T-helper 22 cell (primary cell): ENCODE measurements at places on chromosomes 1 and 21.

DNA sequence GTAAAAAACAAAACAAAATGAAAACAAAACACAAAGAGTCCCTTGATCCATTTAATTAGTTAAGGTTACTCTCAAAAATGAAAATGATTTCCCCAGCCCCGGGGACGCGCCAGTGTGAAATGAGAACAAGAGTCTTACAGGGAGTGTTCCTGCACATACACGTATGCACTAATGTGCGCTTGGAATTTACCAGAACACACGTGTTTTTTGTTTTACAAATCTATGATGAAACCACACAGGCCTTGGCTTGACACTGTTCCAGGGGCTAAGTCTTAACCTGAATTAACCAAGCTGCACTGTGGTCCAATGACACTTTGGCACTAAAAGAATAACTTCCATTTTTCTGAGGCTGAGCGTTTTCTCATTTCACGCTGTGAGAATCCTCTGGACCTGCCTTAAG, 63.7 kb downstream of the SLC45A1 start:
- DNase-seq: no peak

DNA sequence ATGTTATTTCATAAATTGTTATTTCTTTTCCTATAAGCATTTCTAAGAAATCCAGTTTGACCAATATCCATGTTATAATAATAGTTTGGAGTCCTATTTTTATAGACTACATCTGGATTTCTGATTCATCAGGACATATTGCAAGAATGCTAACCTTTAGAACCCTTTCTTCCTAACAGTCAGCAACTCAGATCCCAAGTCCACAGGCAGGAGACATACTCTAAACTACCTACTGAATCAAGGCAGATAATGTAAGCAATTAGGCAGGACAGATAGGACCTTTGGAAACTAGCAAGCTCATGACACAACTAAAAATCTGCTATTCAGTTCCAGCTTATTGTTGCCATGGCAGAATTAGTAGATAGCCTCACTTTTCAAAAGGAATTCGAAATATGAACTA, 104.1 kb downstream of the DENND1B start:
- DNase-seq: no peak

DNA sequence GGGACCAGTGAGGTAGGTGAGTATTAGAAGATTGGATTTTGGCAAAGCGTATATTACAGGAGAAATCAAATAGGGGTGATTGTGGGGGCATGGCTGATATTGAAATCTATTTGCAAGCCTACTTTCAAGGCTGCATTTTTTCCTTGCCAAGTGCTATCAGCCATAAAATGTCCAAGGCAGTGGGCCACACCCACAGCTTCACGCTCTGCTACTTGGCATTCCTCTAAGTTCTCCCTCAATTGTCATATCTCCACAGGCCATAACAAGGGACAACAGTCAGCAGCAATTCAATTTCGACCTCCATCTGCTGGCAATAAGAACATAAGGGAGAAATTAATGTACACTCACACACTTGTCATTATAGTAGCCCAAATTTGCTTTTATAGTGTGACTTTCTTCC, 667.1 kb upstream of the PKN2 start:
- no peak for DNase-seq

DNA sequence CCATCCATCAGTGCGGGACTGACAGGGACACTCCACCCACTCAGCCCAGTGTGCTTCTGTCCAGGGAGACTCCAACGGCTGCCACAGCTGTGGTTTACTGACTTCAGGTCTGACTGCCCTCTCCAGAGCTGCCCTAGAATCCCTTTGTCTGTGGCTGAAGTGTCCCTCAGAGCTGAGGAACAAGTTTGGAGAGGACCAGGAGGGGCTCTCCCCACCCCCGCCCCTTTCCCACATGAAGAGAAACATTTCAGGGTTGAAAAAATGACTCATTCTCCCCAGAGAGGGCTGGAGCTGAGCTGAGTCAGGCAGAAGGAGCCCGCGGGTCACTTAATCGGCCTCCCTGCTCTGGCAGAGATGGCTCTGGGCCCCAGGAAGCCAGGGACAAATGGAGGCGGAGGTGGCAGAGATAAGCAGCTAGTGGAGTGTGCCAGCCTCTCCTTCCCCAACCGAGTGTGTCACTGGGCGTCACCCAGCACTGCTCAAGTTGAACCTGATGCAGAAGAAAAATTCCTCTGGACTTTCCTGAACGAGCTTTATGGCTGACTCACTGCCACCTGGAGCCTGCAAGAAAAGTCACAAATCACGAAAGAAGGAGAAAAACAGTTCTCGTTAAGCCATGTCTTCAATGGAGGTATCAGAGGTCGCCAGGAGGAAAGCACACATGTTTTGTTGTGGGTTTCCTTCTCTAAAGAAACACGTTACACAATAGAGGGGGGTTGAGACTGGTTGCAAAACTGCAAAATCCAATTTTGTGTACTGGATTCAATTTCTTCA, 34.3 kb upstream of the ECE1 start:
- DNase-seq: peak; percentile 57

GRCh38 chr1:112982853-112983536, 27.0 kb upstream of the SLC16A1 start:
- no peak for DNase-seq

DNA sequence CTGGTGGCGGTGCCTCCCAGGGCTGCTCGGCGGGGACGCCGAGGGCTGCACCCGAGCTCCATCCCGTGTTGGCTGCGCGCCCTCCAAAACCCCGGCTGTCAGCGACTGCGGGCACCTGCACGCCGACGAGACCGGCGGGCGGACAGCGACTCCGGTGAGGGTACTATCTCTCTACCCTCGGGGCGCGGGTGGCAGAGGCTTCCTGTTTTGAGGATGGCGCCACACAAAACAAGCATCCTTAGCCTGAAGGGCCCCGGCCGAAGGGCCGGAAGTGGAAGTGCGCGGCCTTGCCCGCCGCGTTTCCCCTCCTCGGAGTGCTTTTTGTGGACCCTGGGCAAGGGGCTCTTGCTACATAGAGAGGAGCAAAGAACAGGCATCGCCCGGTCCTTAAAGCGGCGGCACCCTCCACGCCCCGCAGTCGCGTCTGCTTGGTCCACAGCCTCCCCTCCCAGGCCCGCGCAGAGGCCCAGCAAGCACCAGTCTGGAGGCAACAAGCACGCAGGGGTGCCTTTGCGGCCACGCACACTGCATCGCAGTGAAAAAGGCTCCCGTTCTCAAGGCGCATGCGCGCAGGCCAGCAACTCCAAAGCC, 561 bp upstream of the COQ8A start:
- peak; percentile 56 for DNase-seq

DNA sequence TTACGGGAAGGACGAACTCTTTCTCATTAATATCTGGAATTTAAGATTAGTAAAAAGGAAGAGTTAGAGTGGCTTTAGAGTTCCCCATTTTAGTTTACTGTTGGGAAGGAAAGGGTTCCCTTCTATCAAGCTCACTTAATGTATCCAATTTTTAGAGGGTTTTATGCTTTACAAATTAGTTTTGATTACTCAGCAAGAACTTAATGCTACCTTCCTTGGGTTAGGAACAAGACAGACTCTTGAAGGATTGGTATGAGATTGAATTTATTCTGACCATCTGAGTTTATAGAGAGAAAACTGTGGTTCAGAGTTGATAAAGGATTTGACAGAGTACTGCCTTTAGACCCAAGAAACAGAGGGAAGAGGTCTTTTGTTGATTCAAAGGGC, 29.5 kb upstream of the RGS4 start:
- no peak for DNase-seq

DNA sequence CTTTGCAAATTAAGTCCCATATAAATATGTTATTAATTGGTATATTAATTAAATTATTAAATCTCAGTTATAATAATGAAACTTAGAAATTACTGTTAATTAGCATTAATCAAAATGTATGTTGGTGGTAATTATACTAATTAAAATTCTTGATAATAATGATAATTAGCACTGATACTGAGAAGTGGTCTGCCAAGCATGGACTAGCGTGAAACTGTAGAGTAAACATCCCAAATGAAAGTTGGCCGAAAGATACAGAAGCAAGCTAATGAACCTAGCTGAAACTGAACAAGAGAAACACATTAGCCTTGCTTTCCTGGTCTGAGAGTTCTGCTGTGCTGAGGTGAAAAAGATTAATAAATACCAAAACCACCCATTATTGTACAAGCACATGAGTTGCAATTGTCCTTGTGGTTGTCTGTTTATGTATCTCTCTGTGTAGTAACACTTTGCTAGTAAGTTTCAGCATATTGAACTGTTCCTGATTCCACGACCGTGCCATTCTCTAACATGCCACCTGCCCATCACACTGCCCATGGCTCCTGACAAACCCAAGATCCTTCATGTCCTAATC, 341.8 kb downstream of the PLPP3 start:
- DNase-seq: no peak

DNA sequence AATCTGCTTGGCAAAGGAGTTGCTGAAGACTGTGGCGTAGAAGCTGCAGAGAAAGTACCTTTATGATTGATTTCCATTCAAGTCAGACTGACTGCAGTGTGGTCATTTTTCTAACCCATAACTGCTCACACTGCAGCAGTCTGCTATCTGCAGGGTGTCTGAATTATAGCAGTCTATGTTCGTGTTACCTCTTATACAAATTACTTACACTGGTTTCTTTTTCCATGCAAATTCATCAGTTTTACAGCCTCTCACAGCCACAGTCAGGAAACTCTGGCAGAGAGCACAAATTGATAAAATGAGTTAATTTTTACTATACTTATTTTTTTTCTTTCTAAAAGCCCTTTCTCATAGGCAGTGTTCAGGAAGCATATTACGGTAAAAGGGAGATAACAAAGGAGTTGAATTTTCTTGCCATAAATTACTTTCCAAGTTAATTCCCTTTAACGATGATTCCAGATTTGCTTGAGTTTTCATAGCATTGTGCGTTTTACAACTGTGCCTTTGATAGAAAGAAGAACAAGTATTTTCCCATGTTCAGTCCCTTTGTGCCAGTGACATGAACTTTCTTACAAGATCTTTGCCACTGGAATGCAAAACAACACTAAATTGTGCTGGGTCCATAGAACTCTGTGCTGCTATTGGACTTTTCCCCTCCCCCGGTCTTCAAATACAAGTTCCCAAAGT, 261.5 kb downstream of the NFIA start:
- no peak for DNase-seq

DNA sequence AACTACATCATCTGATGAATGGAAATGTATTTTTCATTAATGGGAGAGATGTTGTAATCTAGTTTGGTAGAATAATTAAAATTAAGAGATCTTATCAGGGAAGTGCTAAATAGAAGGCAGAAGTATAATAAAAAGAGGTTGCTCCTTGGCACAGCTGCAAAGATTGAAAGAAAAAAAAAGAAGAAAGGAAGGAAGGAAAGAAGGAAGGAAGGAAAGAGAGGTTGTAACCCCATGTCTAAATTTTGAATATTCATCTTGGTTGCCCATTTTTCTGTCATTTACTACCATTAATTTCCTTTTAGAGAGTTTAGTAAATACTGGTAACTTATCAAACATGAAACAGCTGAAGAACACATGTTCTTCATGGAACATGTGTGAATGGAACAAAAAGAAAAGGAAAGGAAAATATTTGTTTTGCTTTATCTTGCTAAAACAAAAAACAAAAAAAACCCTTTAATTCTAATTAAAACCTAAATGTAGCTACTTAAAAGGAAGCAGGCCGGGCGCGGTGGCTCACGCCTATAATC, 10.5 kb upstream of the MDM4 start:
- no peak for DNase-seq

DNA sequence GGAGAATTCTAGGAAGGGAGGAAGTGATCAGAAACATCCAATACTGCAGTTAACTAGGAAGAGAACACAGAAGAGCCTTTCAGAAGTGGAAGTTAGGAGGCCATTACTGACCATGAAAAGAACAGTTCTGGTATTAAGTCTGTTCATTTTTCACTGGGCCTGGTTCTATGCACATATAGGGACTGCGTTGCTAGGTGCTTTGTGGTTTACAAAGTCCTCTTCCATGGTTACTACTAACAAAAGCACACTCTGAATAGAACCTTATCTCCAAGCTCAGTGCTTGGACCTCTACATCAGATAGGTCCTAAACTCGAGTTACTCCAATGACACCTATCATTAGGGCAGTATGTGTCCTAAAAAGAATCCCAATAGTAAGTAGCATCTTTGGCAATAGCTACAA, 75.4 kb downstream of the RPAP2 start:
- no peak for DNase-seq

- DNase-seq: no peak
Measured at GRCh38 chr1:105373681-105374080, 1624.0 kb downstream of the AMY1C start.

DNA sequence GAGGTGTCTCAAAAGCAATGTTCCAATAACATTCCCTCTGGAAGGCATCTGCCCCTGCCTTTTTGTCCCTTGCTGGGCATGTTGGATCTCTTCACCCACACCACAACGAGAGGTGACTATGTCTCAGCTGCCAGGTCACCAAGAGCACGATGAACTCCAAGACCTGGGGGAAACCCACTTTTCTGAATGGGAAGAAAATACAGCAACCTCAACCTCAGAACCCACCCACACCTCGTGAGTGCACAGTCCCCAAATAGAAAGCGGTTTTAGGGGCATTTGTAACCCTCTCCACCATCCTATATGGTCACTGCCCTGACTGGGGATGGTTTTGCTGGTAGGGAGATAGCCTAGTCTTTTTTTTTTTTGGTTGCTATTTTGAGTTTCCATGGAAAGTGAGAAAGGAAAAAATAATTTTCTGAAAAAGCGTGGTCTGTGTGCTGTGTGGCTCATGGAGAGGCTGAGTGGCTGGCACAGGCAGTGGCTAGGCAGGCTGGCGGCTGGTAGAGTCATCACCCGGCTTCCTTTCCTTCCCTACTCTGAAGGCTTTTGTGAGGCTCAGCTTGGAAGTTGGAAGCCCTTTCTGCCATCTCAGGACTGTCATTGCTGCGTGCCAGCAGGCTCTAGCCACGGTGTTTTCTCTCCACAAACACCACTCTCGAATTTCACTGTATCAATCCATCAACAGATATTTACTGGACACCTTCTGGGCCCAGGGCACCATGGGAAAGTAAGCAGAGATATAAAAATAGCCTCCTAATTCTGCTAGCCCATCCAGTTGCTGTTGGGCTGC, 15.8 kb downstream of the TSPAN2 start:
- DNase-seq: no peak

DNA sequence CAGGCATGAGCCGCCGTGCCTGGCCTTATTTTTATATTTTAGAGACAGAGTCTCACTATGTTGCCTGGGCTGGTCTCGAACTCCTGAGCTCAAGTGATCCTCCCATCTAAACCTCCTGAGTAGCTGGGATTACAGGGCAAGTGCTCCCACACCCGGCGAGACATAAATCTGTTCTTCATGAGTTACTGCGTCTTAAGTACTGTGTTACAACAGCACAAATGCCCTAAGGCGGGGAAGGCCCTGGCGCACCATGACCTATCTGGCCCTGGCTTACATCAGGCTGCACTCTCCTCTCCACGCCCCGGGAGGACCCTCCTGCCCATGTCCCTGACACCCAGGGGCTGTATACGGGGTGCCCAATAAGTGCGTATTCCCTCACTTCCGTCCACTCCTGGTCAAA, 4.3 kb downstream of the GPR153 start:
- no peak for DNase-seq
